Jurkat, Clone E6-1 (cell line): ENCODE measurements at places on chromosomes 13 and 19.

GRCh38 chr13:27174766-27175455 lies 3.3 kb upstream of the USP12 start:
- DNase-seq: no peak

DNA sequence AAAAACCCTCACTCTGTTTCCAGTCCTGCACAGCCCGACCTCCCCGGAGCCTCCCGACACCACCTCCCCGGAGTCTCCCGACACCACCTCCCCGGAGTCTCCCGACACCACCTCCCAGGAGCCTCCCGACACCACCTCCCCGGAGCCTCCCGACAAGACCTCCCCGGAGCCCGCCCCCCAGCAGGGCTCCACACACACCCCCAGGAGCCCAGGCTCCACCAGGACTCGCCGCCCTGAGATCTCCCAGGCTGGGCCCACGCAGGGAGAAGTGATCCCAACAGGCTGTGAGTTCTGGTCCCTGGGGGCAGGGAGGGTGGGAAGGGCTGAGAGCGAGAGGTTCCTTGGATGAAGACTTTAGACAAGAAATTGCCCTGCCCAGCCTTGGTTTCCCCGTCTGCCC lies 5.4 kb downstream of the MADCAM1 start:
- no peak for DNase-seq

GRCh38 chr19:41691268-41691970 lies 3.3 kb upstream of the CEACAM7 start:
- DNase-seq: no peak

- DNase-seq: no peak
These were observed 1.7 kb upstream of the SYT5 start for GRCh38 chr19:55181740-55182139.
